ENCODE measurements at places on chromosomes 3 and 15.

GRCh38 chr3:54731732-54732445, 196.0 kb downstream of the LRTM1 start:
- DNase-seq = no peak

DNA sequence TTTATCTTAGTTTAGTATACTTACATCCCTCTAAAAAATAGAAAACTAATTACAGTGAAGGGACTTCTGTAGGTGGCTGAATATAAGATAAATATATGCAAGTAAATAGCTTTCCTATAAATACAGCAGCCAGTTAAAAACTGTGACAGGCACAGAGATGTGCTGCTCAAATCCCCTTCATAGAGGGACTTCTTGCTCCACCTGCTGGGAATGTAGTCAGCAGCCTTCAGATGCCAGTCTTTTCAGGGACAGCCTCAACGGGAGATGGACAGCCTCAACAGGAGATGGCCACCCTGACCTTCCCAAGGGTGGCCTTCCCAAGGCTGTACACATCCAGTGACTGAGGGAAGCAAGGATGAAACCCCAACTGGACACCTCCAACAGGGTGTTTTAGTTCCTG, 15.7 kb upstream of the PRR23E start:
- DNase-seq = no peak

- no peak for DNase-seq
Measured at GRCh38 chr15:101664303-101664913, 12.2 kb upstream of the TM2D3 start.

- no peak for DNase-seq
Measured at GRCh38 chr3:192916371-192917027, 1.2 kb downstream of the MB21D2 start.

- DNase-seq = peak; percentile 38
Measured at GRCh38 chr3:82494977-82495489, 733.6 kb upstream of the GBE1 start.

DNA sequence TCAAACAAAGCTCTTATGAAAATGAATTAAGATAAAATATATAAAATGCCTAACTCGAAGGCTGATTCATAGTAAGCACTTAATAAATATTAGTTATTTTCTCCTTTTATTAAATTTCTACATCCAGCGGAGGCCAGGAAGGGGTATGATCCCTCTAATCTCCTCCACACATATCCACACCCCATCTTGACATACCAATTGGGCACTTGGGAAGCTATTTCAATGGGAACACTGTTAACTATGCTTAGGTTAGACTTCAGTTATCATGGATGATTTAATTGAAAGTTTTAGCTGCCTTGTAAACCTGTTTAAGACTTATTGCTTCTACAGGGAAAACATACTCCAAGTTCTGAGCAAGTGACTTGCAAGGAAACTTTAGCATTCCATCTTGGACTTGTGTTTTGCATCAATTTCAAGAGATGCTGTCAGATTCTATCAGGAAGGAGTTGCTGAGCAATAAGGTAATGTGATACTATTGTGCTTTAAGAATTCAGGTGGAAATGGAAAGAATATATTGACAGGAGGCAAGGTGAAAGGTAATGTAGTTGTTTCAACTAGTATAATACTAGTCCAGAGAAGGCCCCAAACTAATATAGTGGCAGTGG, 120.4 kb upstream of the TSPAN3 start:
- DNase-seq = no peak

GRCh38 chr3:143283432-143284128, 164.0 kb downstream of the CHST2 start:
- no peak for DNase-seq

GRCh38 chr3:33159981-33160380, 46.2 kb downstream of the CRTAP start:
- DNase-seq = no peak

All from T-helper 2 cell (primary cell).